A549 (cell line): ENCODE measurements at places on chromosomes 6 and 20. TPM values are rescaled to one million over a fixed set of nuclear protein-coding genes. Genes with fewer than 3 reads are reported as not detected.
A peak's percentile ranks its signal among the peaks of the same experiment; 100 is the strongest.

The BHLHE23 gene
- polyA plus RNA-seq: not detected in 3 replicates

The NNAT gene
- polyA plus RNA-seq: not detected in 3 replicates

- DNase-seq: no peak
Observed at GRCh38 chr6:89999154-89999553, 104.9 kb downstream of the GJA10 start.

GRCh38 chr20:44644667-44645131 is 6.8 kb downstream of the ADA start:
- DNase-seq: peak; percentile 21

- DNase-seq: no peak
Observed at GRCh38 chr20:48360342-48360975, 467.3 kb downstream of the PREX1 start.

GRCh38 chr6:14676977-14677781 is 559.6 kb downstream of the CD83 start:
- DNase-seq: no peak
